ENCODE measurements at places on chromosomes 16 and 17.

DNA sequence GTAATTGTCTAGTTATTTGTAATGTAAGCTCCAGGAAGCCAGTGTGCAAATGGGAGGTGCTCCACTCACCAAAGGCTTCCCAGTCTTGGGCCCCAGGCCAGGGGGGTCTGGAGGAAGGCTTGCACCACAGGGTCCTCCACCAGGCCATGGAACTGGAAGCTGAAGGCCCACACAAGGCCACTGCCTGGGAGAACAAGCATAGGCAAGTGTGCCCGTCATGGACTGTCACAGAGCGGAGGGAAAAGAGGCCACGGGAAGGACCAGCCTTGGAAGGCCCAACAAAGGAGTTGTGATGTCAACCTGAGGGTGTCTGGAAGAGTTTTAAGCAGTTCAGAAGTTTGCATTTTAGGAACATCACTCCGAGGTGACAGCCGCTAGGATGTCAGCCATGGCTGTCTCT lies 3.0 kb upstream of the SRRM2 start:
- DNase-seq: no peak

GRCh38 chr17:17848311-17849082 lies 11.7 kb upstream of the SREBF1 start:
- no peak for DNase-seq

DNA sequence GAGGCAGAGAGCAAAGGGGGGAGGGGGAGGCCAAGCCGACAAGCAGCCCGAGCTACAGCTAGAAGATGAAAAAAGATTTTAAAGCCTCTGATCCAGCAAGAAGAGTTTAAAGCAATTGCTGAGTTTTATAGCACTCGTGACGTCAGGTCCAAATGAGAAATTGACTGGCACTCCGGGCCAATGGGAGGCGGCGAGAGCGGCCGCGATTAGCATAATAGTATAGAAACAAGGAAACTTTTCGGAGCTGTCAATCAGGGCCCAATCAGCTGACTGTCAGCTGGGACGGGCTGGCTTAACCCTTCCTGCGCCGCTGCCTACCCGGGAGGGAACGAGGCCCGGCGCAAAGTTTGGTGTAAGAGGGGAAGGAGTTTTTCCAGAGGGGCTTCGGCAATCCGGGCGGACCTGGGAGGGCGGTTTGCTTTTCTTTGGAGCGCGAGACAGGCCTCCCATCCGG lies at the start of gene MAF:
Gene MAF (minus strand): TSS at position 100 of the 454 bp plus-strand sequence. CDS start 835 bp downstream, outside the sequence.
- no peak for DNase-seq

DNA sequence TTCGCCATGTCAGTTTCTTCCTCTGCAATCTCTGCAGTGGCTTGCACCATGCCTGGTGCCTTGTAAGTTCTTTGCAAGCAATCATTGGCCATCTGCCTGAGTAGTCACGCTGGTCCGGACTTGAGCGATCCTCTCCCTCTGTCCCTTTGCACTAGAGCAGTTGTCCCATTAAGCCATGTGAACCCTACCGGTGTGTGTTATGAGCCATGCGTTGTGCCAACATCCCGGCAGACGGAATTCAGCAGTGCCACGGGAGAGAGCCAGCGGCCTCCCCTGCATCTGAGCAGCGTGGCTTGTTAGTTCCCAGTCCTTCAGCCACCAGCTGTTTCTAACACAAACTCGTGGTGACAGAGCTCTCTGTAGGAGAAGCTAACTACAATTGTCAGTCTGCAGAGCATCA lies 275.1 kb upstream of the HSBP1 start:
- no peak for DNase-seq

GRCh38 chr16:67710607-67711006 lies 8.5 kb downstream of the GFOD2 start:
- no peak for DNase-seq

DNA sequence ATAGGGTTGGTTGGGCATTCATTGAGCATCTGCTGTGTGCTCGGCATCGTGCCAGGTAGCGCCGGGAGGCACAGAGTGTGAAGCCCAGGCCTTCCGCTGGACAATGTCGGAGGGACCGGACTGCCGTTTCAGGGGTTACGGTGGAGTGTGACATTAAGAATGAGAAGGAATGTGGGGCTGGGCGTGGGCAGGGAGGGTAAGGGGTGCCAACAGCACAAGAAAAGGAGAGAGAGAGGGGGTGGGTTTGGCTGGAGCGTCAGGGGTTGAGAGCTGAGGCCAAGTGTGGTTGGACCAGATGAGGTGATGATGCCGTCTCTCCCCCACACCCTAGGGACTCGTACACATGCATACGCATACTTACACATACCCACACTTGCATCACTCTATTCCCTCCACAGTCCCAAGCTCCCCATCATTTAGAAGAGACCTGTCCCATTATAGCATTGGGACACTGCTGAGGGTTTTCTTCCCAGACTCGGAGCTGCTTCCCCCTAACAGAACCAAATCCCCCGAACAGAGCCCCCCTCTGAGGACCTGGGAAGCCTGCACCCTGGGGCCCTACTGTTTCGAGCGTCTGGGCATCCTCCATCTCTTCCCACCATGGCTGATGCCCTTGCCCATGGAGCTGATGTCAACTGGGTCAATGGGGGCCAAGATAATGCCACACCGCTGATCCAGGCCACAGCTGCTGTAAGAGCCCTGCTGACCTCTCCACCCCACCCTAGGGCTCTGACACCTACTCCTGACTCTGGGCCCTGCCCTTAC lies 3.3 kb upstream of the KCTD11 start:
- no peak for DNase-seq

GRCh38 chr17:73589363-73589980 lies 54.8 kb downstream of the SDK2 start:
- no peak for DNase-seq

GRCh38 chr17:36732351-36732750 lies 131.0 kb downstream of the MRM1 start:
- DNase-seq: no peak

- DNase-seq: no peak
Measured at GRCh38 chr16:29959293-29959692, 2.6 kb upstream of the TMEM219 start.

DNA sequence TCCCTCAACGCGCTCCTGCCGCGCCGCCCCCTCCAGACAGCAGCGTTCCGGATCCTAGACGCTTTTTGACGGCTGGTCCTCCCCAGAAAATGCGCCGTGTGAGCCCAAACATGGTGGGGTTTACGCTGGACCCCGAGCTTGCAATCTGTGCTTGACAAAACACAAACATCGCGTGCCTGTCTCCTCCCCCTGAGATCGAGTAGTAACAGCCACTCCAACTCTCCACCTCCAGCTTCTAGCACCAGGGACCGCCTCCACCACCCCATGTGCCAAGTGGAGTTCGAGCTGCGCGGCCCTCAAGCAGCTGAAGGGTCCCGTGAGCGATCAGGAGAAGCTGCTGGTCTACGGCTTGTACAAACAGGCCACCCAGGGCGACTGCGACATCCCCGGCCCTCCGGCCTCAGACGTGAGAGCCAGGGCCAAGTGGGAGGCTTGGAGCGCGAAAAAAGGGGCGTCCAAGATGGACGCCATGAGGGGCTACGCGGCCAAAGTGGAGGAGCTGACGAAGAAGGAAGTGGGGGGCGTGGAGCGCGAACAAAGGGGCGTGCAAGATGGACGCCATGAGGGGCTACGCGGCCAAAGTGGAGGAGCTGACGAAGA lies 656 bp upstream of the GEMIN4 start:
- no peak for DNase-seq

- no peak for DNase-seq
Measured at GRCh38 chr17:48247603-48248002, 140.0 kb downstream of the SNX11 start.

GRCh38 chr17:51833620-51834019 lies 324.9 kb downstream of the CA10 start:
- no peak for DNase-seq

DNA sequence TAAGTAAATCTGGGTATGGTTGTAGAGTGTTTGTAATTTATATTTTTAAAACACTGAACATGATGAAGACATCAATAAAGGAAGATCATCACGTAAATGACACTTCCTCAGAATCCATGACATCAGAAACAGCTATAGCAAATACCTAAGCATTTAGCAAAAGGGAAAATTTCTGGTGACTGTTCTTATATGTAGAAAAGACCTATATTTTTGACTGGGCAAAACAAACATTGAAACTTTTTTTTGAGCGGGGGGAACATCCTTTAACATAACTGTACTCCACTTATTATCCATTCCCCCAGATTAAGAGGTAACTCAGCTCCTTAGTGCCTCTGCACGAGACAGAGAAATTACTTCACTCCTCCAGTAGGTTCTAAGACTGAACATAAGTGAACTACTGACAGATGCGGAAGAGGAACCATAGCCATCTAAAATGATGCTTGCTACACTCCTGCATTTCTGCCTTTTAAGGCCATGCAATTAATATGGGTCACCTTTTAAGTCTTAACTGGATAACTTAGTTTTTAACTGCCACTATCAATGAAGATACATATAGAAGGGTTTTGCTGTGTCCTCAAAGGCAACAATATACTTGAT lies 9.4 kb downstream of the CRYBA1 start:
- DNase-seq: no peak

GRCh38 chr16:57531253-57531575 lies 5.2 kb downstream of the CCDC102A start:
- DNase-seq: no peak

DNA sequence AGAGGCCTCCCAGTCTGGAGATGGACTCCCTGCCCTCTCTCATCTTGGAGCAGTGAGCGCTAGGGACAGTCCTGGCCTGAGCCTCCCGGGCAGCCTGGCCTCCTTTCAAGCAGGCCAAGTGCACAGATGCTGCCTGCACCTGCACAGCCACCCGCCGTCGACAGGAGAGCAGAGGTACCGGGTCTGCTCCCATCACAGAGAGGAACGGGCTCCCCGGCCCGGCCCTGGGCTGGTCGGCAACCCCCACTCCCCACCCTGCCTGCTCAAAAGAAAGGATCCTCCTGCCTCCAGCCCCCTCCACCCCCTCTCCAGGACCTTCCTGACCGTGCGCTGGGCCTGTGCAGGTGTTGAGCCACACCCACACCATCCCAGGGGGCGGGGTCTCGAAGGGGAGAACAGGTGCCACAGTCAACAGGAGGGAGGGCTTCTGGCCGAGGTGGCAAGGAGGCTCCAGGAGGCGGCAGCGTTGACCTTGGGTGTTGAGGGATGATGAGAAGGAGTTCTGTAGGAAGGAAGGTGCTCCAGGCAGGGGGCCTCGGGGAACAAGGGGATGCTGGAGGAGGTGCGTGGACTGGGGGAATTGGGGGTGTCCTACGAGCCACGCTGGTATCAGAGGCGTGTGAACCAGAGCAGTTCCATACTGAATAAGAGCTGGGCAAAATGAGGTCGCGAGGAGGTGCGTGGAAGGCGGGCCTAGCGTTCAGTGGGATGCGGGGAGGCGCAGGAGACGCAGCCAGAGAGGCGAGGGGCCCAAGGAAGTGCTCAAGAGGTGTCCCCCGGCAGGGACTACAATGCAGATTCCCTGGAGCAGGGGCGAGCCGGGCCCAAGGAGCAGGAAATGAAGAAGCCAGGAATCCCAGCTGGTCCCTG lies 967 bp upstream of the CDH15 start:
- DNase-seq: no peak

All from amniotic stem cell (primary cell).